ENCODE measurements at places on chromosomes 1 and 21.

- no peak for DNase-seq
Measured at GRCh38 chr21:24045775-24046215, 1561.5 kb downstream of the MRPL39 start.

GRCh38 chr21:27564684-27565301 is 597.9 kb upstream of the ADAMTS5 start:
- no peak for DNase-seq

- no peak for DNase-seq
Measured at GRCh38 chr1:15696956-15697521, 12.9 kb downstream of the PLEKHM2 start.

- no peak for DNase-seq
Measured at GRCh38 chr1:223084464-223084866, 58.6 kb downstream of the TLR5 start.

DNA sequence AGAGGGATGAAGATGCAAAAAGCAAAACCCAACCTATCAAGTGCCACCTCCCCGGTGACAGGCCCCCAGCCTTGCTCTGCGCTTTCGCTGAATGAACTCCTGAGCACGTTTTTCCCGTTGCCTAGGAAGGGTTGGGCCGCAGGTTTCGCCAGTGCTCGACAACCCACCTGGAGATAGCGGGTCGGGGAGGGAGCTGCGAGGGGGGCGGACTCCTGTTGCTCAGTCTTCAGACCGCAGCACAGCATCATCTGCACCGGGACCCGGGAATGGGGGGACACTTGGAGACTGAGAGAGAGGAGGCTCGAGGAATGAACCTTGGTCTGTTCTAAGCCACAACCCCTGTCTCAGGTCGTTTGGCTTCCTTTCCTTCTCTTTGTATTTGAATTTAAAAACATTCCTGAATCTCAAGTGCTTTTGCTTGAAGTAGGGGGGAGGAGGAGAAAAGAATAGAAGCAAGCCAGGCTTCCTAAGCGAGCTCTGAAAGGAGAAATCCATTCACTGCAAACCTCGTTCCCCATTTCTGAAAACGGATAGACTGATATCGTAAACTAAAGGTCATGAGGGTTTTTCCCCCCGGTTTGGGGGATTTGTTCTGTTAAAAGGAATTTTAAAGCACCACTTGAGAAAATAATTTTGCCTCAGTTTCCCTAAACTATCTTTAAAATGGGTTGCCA is 1.2 kb downstream of the AK5 start:
- no peak for DNase-seq
